ENCODE measurements at places on chromosomes 5 and 9. TPM values are rescaled to one million over a fixed set of nuclear protein-coding genes. Genes with fewer than 3 reads are reported as not detected.

- DNase-seq: peak; percentile 90
Observed at GRCh38 chr5:74233571-74233970, 407.0 kb downstream of the ENC1 start.

- DNase-seq: peak; percentile 59
Observed at GRCh38 chr5:95620030-95620869, at the start of gene GPR150. TSS of gene GPR150 (plus strand) at chr5:95620087. CDS start at chr5:95620276, 189 bp downstream.

DNA sequence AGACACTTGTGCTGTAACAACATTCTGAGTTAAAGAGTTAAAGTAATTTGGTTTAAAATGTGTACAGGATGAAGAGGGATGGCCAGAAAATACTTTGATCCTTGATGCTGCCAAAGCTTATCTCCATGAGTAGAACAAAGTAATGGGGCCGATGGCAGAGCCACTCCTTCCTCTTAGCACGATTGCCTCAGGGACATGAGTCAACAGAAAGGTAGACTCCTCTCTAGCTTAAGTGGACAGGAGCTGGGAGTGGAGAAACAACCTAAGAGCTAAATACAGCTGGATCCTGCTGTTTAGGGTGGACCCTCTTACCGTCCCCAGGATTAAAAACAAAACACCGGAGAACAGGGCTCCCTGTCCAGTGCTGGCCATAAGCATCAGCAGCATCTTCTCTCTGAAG lies 267.3 kb downstream of the IRX1 start:
- DNase-seq: no peak

- DNase-seq: no peak
Observed at GRCh38 chr5:81537905-81538547, 144.1 kb upstream of the ACOT12 start.

- no peak for DNase-seq
Observed at GRCh38 chr9:128494108-128494745, 10.3 kb upstream of the GLE1 start.

DNA sequence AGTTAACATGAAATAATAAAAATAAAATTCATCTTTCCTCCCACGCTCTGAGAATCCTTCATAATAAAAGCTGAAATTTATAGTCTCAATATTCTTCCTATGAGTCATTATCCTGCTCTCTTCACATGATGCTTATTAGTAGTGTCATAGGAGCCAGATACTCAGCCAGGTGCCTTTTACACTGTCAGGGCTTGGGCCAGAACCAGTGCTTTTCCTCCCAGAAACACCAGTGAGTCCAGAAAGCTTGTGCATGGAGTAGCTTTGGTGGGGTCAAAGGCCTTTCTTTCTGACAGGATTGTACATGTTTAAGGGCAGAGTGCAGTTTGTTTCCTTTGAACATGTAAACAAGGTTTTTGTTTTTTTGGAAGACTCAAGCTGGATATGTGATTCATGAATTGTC lies 6.8 kb downstream of the LSM11 start:
- DNase-seq: peak; percentile 26

The CCL27 gene
- not detected for total RNA-seq

DNA sequence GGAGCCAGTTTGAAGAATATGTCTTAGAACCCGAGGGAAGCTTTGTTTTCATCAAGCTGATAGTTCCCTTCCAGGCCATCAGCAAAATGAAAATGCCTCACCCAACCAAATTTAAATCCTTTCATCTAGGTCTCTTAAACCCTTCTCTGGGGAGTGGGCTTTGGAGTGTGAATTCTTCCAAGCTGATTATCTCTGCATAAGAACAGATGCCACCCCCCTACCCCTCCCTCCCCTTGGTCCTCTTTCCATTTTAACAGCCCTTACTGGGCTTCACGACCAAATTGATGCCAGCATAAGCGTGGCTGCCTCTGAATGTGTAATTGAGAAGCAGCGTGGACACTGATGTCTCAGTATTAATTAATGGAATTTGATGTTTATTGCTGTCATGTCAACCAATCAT lies 509.7 kb upstream of the CLINT1 start:
- no peak for DNase-seq

- peak; percentile 17 for DNase-seq
Observed at GRCh38 chr5:171272996-171273970, 35.8 kb upstream of the TLX3 start.

The NTNG2 gene
- 0.49 TPM for total RNA-seq

- no peak for DNase-seq
Observed at GRCh38 chr5:57069115-57069835, 104.6 kb upstream of the GPBP1 start.

The WNT8A gene
- 0.12 TPM for total RNA-seq

DNA sequence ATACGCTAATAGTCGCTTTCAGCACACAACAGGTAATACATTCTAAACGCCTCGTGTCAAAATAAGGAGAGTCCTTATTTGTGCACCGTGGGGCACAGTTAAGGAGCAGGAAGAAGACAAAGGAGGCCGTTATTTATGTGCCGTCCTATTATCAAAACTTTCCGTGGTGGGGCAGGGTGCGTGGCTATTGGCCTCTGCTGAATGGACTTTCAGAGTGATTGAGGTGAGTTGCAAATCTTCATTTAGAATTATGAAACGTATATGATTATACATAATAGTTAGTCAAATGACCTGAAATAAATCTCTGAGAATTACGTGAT lies 833 bp downstream of the C5orf24 start:
- DNase-seq: peak; percentile 34

The FASTKD3 gene
- total RNA-seq: 30.7 TPM

The TRIP13 gene
- 44.5 TPM for total RNA-seq

The SNCAIP gene
- total RNA-seq: 0.39 TPM

The SOHLH1 gene
- not detected for total RNA-seq

The CARD6 gene
- 5.7 TPM for total RNA-seq

The SLC46A2 gene
- not detected for total RNA-seq

- DNase-seq: no peak
Observed at GRCh38 chr5:177124486-177124991, 9.0 kb upstream of the NSD1 start.

GRCh38 chr5:157057459-157058370 lies 1.2 kb downstream of the HAVCR1 start:
- DNase-seq: no peak

GRCh38 chr9:98807070-98807813 lies at the start of gene GALNT12:
TSS of gene GALNT12 (plus strand) at chr9:98807670. CDS start at chr9:98807699, 29 bp downstream.
- no peak for DNase-seq

The IL13 gene
- total RNA-seq: not detected

- DNase-seq: no peak
Observed at GRCh38 chr9:137306850-137307254, 4.8 kb upstream of the NRARP start.

The CAST gene
- total RNA-seq: 88.2 TPM

Measured in M059J (cell line).